A549 treated with Hydrocortisone at 1 μM for 4 hours (cell line): ENCODE measurements at places on chromosomes 7 and 10. TPM values are rescaled to one million over a fixed set of nuclear protein-coding genes. Genes with fewer than 3 reads are reported as not detected.

The CPA4 gene
- 3.1 to 8.4 TPM (median 4.1 TPM) in 5 replicates for total RNA-seq

The TUBAL3 gene
- total RNA-seq = 0.17 to 0.23 TPM (median 0.22 TPM) in 5 replicates

The FOXP2 gene
- not detected in 5 replicates for total RNA-seq

The EZH2 gene
- total RNA-seq = 19.2 to 21.9 TPM (median 19.3 TPM) in 5 replicates

The KIF11 gene
- total RNA-seq = 28.7 to 46.4 TPM (median 34.3 TPM) in 5 replicates

The CD36 gene
- total RNA-seq = 0.10 to 0.43 TPM (median 0.19 TPM) in 4 of 5 replicates, not detected in the other

The HOXA2 gene
- total RNA-seq = 0.53 to 0.81 TPM (median 0.69 TPM) in 5 replicates

The NXPH1 gene
- not detected in 5 replicates for total RNA-seq

The MORN4 gene
- 6.4 to 7.7 TPM (median 7.5 TPM) in 5 replicates for total RNA-seq

The KLLN gene
- total RNA-seq = 0.43 to 0.80 TPM (median 0.56 TPM) in 5 replicates

The DPYSL4 gene
- 16.8 to 20.1 TPM (median 19.7 TPM) in 5 replicates for total RNA-seq

The TMEM229A gene
- total RNA-seq = not detected in 5 replicates

The TMEM26 gene
- total RNA-seq = 0.01 to 0.07 TPM (median 0.05 TPM) in 4 of 5 replicates, not detected in the other

The FZD1 gene
- 2.1 to 2.4 TPM (median 2.3 TPM) in 5 replicates for total RNA-seq

The CLDN3 gene
- total RNA-seq = 1.6 to 3.8 TPM (median 3.4 TPM) in 5 replicates

The OR6V1 gene
- not detected in 5 replicates for total RNA-seq

The NAPEPLD gene
- 2.1 to 5.8 TPM (median 3.8 TPM) in 5 replicates for total RNA-seq

The C10orf105 gene
- not detected in 5 replicates for total RNA-seq

The CUBN gene
- 0.06 to 0.10 TPM (median 0.08 TPM) in 5 replicates for total RNA-seq

The LLCFC1 gene
- total RNA-seq = not detected in 5 replicates

The MMD2 gene
- total RNA-seq = not detected in 5 replicates

The CFTR gene
- total RNA-seq = 0.03 to 0.08 TPM in 2 of 5 replicates, not detected in the others

The SVOPL gene
- not detected in 5 replicates for total RNA-seq

The PRKCQ gene
- 3.5 to 4.3 TPM (median 3.7 TPM) in 5 replicates for total RNA-seq

The EXOC4 gene
- total RNA-seq = 18.3 to 24.1 TPM (median 20.5 TPM) in 5 replicates

The TMEM213 gene
- not detected in 5 replicates for total RNA-seq

The CCAR1 gene
- 57.3 to 72.1 TPM (median 60.8 TPM) in 5 replicates for total RNA-seq

The IDI2 gene
- total RNA-seq = 0.06 TPM in 1 of 5 replicates, not detected in the others

The CRHR2 gene
- 0.02 to 0.06 TPM (median 0.05 TPM) in 3 of 5 replicates, not detected in the others for total RNA-seq

The ACHE gene
- 2.4 to 3.2 TPM (median 3.0 TPM) in 5 replicates for total RNA-seq

The CYP3A7 gene
- not detected in 5 replicates for total RNA-seq

The OPALIN gene
- total RNA-seq = not detected in 5 replicates

The ICA1 gene
- 1.2 to 1.7 TPM (median 1.5 TPM) in 5 replicates for total RNA-seq

The ANKRD30A gene
- 0.36 to 0.99 TPM (median 0.86 TPM) in 5 replicates for total RNA-seq

The AKR1C4 gene
- total RNA-seq = 0.10 to 0.32 TPM (median 0.30 TPM) in 5 replicates

The SLC18A3 gene
- total RNA-seq = 0.03 TPM in 1 of 5 replicates, not detected in the others

The HKDC1 gene
- total RNA-seq = 8.3 to 11.9 TPM (median 9.9 TPM) in 5 replicates

The THSD7A gene
- total RNA-seq = 1.3 to 2.7 TPM (median 2.2 TPM) in 5 replicates
